ENCODE measurements at places on chromosomes 13 and 19.

GRCh38 chr13:109819874-109820273 lies 33.5 kb upstream of the IRS2 start:
- DNase-seq, result no peak

DNA sequence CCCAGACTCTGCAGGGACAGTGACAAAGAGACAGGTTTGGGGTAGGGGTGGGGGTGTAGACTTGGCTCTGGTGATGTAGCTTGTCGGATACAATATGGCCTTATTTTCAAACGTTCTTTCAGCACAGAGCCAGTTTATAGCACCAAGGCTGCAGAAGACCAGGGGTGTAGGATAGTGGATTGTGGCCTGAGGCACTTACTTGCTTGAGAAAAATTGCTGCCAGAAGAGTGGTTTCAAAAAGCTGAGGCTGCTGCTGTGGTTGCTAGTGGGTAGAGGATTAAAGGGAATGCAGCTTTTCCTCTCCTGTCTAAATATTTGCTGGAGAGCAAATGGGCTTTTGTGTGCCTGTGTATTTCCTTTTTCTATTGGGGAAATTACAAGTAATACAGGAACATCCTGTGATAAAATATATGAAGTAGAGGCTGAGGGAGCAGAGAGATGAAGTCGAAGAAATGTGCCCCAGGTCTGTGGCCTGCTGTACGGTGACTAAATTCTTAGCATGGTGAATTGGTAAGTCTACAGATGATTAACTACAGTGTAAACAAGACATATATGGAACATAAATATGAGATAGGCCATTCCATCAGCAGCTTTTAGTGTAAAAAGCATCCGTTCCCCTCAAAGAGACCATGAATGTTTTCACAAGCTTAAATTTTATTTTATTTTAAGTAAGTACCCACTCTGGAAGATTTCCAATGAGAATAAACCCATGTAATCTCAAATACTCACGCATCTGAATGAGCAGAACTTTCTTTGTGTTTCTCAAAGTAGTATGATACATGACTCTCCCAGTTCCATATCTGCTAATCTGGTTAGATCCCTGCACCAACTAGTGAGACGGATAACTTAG lies 112.9 kb downstream of the LRCH1 start:
- DNase-seq, result no peak

GRCh38 chr19:43495082-43495481 lies 9.5 kb downstream of the PHLDB3 start:
- DNase-seq, result no peak

- no peak for DNase-seq
Measured at GRCh38 chr13:107200491-107200890, 632.6 kb upstream of the ARGLU1 start.

- peak; percentile 59 for DNase-seq
Measured at GRCh38 chr19:35509861-35510625, 3.4 kb downstream of the DMKN start.

GRCh38 chr19:7349231-7349591 lies 474 bp downstream of the ARHGEF18 start:
- no peak for DNase-seq

GRCh38 chr19:48469289-48469881 lies at the start of gene CYTH2:
Gene CYTH2, plus strand, starts transcription at chr19:48469369. Its CDS starts 139 bp downstream, at chr19:48469508.
- DNase-seq, result no peak

DNA sequence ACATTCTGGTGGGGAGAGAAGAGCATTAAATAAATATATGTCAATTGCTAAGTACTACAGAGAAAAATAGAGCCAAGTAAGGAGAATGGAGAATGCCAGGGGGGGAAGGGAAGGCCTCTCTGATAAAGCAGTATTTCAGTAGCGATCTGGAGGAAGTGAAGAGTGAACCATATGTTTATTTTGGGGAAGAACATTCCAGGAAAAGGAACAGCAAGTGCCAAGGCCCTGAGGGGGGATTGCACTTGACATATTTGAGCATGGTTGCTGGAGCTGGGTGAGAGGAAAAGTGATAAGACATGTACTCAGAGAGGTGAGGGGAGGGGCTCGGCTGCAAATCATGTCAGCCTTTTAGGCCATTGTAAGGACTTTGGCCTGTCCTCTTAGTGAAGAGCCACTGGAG lies 30.4 kb downstream of the WDR87 start:
- no peak for DNase-seq
